SK-N-DZ (cell line): ENCODE measurements at places on chromosomes 1 and 21.

DNA sequence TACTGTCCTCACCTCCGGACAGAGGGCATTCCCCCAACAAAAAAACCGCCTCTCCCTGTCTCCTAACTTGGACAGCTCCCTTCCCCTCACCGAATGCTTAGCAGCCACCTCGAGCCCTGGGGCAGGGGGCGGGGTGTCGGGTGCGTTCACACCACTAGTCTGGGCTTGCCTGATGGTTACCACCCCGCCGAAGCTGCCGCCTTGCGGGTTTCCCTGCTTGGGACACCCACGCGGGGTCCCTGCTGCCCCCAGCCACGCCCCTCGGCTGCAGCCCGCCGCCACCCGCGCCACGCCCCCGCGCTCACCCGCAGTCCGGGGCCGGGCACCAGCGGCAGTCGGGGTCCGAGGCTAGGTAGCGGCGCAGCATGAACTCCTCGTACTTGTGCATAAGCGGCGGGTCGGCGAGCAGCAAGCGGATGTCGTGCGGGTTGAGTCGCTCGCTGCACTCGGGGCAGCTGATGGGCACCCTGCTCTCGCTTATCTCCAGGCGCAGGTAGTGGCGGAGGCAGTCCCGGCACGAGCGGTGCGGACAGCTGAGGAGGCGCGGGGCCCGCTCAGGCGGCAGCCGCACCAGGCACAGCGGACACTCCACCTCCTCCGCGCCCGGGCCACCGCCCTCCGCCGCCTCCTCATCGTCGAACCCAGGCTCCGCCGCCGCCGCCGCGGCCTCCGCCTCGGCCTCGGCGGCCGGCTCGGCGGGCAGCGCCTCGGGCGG, 706 bp downstream of the RNF19B start:
- DNase-seq: peak; percentile 40

GRCh38 chr1:24193046-24193445, 6.0 kb upstream of the IFNLR1 start:
- DNase-seq: no peak

- DNase-seq: no peak
These were observed 89.7 kb upstream of the HMCN1 start for GRCh38 chr1:185644531-185644930.

- no peak for DNase-seq
These were observed 17.2 kb upstream of the POFUT2 start for GRCh38 chr21:45304945-45305344.

- no peak for DNase-seq
These were observed 61.5 kb downstream of the KIAA0040 start for GRCh38 chr1:175131095-175131494.

GRCh38 chr1:37068260-37068659, 33.9 kb upstream of the GRIK3 start:
- no peak for DNase-seq

- no peak for DNase-seq
These were observed 616 bp downstream of the MCOLN3 start for GRCh38 chr1:85047472-85048295.

GRCh38 chr1:200877010-200877409, 4.2 kb downstream of the GPR25 start:
- DNase-seq: no peak

- DNase-seq: no peak
These were observed 15.0 kb upstream of the CEP85 start for GRCh38 chr1:26218906-26219494.

GRCh38 chr1:211210052-211210451, 49.1 kb upstream of the RCOR3 start:
- no peak for DNase-seq

GRCh38 chr1:166087734-166088571, 78.8 kb downstream of the FAM78B start:
- DNase-seq: no peak

GRCh38 chr21:44518686-44519085, 21.3 kb downstream of the KRTAP10-1 start:
- no peak for DNase-seq

- no peak for DNase-seq
These were observed 1.5 kb downstream of the LHX8 start for GRCh38 chr1:75135573-75136194.

- no peak for DNase-seq
These were observed 48.4 kb upstream of the COA6 start for GRCh38 chr1:234324821-234325220.

- no peak for DNase-seq
These were observed 146.4 kb downstream of the CDC7 start for GRCh38 chr1:91647061-91647460.

GRCh38 chr1:15616373-15617172, 685 bp upstream of the DDI2 start:
- no peak for DNase-seq

- DNase-seq: no peak
These were observed 55.3 kb upstream of the RGS21 start for GRCh38 chr1:192261476-192261875.

DNA sequence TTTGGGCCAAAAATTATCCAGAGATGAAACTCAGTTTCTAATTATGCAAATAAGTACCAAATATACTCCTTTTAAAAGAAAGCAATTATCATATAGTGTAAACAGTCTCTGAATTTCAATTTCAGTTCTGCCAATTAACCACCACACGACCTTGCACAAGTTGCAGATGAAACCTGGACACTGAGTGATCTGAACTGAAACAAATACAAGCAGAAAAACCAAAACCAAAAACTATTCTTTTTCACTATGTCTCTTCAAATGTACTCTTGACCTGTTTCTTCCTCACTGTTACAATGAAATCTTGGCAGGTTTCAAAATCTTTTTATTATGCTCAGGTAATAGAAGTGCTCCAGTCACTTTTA, 79.2 kb downstream of the TYW3 start:
- no peak for DNase-seq

GRCh38 chr1:64934878-64935275, 31.5 kb downstream of the JAK1 start:
- no peak for DNase-seq

- no peak for DNase-seq
These were observed 486.3 kb downstream of the TTLL7 start for GRCh38 chr1:83512373-83513193.

DNA sequence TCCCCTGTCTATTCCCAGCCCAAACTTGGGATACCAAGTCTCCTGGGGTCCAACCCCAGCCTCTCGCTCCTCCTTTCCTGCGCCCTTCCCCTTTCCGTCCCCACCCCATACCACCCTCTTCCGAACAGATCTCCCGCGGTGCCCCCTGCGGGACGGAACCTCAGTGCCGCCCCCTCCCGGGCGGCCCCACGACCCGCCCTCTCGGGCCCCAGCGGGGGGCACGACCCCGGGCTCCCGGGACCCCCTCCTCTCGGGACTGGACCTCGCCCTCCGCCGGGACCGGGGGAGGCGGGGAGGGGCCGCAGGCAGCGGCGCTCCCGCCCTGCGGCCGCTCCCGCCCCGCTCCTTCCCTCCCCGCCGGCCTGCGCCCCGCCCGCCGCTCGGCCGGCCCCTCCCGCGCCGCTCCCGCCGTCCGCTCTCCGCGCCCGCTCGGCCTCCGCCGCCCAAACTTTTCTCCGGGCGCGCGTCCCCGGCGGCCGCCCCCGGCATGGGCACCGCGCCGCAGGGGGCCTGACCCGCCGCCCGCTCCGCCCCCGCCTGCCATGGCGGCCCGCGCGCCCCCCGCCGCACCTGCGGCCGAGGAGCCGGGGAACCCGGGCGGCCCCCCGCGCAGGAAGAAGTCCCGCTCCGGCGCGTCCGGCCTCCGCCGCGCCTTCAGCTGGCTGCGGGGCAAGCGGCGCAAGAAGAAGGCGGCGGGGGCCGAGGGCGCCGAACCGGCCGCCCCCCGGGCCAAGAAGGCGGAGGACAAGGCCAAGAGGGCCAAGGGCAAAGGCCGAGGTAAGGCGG, 39.0 kb upstream of the SYNC start:
- DNase-seq: no peak

GRCh38 chr21:15050568-15051377, 14.0 kb downstream of the NRIP1 start:
- no peak for DNase-seq

- no peak for DNase-seq
These were observed 61.6 kb upstream of the PRDX6 start for GRCh38 chr1:173415490-173415889.

DNA sequence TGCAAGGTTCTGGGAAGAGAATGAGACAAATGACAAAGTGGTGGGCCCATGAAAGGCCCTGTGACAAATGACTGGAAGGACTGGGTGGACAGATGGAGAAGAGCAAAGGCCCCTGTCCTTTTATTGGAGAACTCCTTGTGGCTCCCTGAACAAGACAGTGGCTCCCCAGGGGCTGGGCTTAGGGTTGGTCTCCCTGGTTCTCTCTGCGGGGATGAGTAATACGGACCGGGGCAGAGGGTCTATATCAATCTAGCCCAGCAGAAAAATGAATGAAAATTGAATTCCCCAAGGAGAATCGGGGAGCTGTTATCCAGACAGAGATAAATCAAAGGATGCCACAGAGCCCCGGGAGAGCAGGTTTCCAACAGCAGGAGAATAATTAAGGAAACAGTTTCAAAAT, 5.2 kb upstream of the LHX4 start:
- DNase-seq: no peak

GRCh38 chr1:200889571-200889970, 5.1 kb upstream of the INAVA start:
- DNase-seq: no peak

DNA sequence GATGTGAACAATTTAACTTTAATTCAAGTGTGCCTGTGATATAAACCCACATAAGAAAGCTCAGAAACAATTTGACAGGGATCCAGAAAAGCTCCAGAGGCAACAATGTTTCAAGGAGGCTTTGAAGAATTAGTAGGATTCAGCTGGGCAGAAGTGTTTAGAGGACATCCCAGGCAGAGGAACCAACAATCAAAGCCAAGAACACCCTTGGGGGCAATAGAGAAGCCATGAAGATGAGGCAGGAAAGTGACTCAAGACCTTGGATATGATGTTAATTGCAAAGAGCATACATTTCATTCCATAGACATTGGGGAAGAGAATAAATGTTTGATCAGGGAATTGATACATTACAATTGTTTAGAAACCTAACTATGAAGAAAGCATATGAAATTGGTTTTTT, 280.3 kb downstream of the LTN1 start:
- DNase-seq: no peak

DNA sequence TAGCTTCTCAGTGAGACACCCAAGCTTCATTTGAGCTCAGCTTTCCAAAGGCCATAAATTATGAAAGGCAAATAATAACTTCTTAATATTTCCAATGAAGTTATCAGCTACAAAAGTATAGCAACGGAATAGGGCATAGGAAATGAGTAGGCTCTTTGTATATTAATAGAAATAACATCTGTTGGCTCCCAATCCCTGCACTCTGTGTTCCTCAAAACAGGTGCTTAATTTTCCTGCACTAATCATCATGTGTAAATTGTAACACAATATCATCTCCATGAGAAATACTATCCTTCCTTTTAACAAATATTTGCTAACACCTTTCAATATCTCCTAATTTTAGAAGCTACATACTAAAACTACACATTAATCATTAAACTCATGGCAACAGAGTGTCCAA, 19.2 kb upstream of the IFI44L start:
- no peak for DNase-seq

GRCh38 chr1:107806902-107807301, 158.1 kb downstream of the VAV3 start:
- no peak for DNase-seq

- no peak for DNase-seq
These were observed 33.5 kb upstream of the RNF19B start for GRCh38 chr1:32998064-32998463.

- DNase-seq: no peak
These were observed 299.2 kb downstream of the SRGAP2C start for GRCh38 chr1:121483961-121484424.

DNA sequence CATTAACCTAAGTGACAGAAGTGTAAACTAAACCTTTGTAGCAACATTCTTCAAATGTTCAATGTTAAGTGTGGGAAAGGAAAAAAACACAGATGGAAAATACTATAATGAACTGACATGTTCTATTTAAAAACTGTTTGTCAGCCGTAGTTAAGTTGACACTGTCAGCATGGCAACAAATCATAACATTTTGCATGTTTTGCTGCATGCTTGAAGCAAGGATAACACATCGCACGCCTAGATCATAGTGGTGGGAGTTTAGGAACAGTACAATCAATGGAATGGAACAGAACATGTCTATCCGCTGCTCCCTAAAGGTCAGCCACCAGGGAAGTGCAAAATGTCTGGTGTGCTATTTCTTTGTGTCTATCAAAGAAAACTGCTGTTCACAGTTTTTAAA, 62.5 kb upstream of the ESRRG start:
- no peak for DNase-seq

DNA sequence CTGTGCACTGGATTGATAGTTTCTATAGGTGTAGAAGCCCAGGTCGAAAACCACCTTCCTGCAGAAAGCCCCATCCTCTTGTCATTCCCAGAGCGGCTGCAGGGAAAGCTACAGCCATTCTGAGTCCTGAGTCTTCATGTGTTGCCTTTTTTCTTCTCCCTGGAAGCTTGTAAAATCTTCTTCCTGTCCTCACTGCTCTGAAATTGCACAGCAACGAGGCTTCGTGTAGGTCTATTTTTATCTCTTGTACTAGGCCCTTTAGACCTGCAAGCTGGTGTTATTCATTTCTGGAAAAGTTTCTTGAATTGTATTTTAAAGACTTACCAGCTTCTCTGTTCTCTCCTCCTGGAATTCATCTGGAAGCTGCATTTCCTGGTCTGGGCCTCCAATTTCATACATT, 44.2 kb upstream of the ETS2 start:
- no peak for DNase-seq

DNA sequence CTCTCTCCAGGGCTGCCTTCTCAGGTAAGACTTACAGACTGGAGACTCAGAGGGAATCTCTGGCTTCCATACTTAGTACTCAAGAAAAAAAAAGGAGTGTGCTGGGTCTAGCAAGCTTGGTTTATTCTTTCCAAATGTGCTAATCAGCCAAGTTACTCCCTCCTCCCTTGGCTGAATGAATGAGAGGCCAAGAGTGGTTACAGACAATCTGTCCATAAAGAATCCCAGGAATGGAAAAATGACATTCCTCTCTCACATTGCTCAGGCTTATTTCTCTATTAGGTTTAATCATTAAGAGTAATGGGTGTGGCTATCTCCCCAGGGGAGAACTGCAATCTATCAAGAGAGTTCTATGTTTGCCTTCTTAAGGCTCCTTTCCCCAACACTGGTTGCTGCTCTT, 547.3 kb upstream of the PLXNA2 start:
- DNase-seq: no peak
